GM12878 (cell line): ENCODE measurements at places on chromosomes 16 and 17. TPM values are rescaled to one million over a fixed set of nuclear protein-coding genes. Genes with fewer than 3 reads are reported as not detected.
A peak's percentile ranks its signal among the peaks of the same experiment; 100 is the strongest.

GRCh38 chr16:76913046-76913445 lies 277.9 kb upstream of the MON1B start:
- DNase-seq, result no peak

The TBC1D3 gene
- not detected in 2 replicates for total RNA-seq

GRCh38 chr17:81479175-81480071 lies 33.2 kb downstream of the ACTG1 start:
- DNase-seq, result no peak

- DNase-seq, result no peak
Observed at GRCh38 chr17:18327093-18327492, 12.0 kb downstream of the SMCR8 start.

- DNase-seq, result no peak
Observed at GRCh38 chr17:59839651-59840328, 53.0 kb downstream of the TUBD1 start.

DNA sequence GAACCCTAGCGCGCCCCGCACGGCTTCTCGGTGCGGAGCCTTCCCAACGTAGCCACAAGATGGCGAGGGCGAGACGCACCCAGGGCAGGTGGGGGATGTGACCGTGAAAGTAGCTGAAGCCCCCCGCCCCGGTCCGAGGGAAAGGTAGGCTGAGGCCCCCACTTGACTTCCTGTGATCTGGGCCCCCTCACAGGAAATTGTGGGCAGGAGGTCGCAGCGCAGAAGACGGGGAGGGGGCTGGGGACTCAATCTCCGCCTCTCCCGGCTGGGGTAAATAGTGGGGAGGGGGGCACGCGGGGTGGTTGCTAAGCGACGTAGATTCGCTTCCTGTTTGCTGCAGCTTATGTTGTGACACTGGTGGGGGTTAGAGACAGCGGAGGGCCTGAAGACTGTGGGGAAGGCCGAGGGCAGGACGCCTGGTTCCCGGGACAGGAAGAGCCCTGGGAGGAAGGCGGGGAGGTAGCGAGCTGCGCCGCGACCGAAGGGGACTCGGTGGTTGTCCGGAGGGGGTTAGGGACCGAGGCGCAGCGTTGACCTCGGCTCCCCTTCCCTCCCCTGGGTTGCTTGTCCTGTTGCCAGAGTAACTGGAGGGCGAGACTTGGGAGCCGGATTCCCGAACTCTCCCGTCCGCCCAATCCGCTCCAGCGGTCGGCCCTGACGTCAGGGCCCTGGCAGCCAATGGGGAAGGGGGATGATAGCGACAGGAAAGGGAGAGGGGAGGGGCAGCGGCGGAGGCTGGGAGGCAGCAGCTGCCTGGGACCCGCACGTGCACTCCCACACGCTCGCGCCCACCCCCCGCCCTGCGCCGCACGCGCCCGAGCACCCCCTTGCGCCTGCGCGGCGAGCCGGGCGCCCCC lies 1.2 kb downstream of the KDM6B start:
- peak; percentile 90 for DNase-seq

DNA sequence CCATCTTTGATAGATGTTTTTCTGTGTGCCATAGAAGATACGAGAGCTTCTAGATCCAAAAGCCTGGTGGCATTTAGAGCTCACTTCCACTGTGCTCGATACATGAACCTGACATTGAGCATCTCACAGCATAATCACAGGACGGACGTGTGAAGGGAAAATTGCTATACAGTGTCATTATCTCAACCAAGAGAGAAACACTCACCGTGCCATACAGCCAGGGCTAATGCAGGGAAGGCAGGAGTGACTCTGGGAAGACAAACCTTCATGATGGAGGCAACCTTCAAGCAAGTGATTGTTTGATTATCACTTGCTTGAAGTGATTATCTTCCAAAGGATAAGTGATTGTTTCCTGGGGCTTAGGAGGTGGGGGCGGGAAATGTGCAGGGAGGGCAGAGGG lies 218.2 kb upstream of the HSBP1 start:
- DNase-seq, result no peak

GRCh38 chr17:38905375-38905774 lies 20.0 kb upstream of the LASP1NB start:
- DNase-seq, result no peak

GRCh38 chr16:78385086-78385805 lies 285.8 kb downstream of the WWOX start:
- no peak for DNase-seq

DNA sequence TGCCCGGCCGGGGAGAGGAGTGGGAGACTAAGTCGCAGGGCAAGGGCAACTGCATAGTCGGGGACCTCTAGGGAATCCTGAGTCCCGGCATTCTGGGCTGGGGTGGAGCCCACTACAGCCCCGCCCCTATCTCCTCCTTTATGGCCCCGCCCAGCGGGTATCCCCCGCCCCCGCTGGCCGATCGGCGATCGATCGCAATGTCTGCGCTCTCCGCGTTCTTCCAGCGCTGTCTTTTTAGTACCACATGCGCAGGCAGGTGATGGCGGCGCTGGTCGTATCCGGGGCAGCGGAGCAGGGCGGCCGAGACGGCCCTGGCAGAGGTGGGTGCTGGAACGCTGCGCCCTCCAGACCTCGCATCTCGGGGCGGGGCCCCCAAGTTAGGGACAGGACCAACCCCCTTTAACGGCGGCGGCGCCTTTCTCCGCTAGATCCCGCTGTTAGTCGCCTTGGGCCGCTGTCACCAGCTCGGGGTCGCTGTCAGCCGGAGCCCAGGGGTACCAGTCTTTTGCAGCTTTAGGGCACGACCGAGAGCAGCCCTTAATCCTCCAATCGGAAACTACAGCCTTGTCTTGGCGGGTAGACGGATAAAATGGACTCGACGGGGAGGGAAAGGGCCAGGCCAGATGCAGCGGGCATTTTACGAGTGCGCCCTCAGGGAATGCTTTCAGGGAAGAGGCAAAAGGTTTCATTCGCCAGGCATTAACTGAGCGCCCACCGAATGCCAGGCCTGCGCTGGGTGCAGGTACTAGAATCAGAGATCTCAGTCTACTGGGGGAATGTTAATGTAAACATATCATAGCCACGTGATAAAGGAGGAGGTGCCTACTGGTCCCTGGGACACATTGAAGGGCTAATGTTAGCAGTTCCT lies at the start of gene DPH1:
Gene DPH1 (plus strand): TSS at position 243 of the 868 bp plus-strand sequence. CDS start 17 bp downstream, at position 260.
- peak; percentile 61 for DNase-seq

- no peak for DNase-seq
Observed at GRCh38 chr16:84604477-84605013, 13.3 kb downstream of the COTL1 start.

The PFN1 gene
- total RNA-seq, result 1,903 and 1,912 TPM in 2 replicates

The TMEM114 gene
- not detected in 2 replicates for total RNA-seq

- DNase-seq, result no peak
Observed at GRCh38 chr17:32288615-32289014, 23.0 kb downstream of the RHBDL3 start.

GRCh38 chr16:27778926-27779570 lies 229.1 kb downstream of the KATNIP start:
- DNase-seq, result no peak

DNA sequence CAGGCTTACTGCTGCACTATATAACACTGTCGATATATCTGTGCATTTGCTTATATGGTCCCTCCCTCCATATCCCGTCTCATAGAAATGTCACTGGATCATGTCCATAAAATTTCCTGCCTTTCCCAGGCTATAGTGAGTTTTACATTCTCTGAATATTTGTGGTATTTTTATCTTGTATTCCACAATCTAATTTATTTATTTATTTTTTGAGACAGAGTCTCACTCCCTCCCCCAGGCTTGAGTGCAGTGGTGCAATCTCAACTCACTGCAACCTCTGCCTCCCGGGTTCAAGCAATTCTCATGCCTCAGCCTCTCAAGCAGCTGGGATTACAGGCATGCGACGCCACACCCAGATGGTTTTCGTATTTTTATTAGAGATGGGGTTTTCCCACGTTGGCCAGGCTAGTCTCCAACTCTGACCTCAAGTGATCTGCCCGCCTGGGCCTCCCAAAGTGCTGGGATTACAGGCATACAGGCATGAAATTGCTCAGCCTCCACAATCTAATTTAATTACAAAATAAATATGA lies 12.9 kb downstream of the TRIM37 start:
- no peak for DNase-seq

DNA sequence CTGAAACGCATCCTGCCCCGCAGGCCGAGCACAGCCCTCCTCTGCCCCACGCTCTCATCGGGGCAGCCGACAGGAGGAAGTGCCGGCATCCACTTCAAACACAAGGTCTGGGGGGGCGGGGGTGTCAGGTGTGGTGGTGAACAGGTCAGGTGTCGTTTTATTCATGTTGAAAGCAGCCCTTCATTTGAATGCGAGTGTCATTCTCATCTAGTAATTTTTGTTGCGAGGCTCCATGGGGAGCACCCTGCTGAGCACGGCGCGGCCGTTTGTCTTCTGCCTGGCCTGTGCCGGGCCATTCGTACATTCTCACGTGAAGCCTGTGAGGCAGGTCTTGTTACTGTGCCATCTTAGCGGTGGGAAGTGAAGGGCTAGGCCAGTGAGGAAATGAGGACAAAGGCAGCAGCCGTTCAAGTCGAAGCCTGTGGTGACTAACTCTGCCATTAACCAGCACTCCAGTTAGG lies 1.9 kb downstream of the ACSF3 start:
- no peak for DNase-seq

The KRTAP3-1 gene
- not detected in 2 replicates for total RNA-seq

DNA sequence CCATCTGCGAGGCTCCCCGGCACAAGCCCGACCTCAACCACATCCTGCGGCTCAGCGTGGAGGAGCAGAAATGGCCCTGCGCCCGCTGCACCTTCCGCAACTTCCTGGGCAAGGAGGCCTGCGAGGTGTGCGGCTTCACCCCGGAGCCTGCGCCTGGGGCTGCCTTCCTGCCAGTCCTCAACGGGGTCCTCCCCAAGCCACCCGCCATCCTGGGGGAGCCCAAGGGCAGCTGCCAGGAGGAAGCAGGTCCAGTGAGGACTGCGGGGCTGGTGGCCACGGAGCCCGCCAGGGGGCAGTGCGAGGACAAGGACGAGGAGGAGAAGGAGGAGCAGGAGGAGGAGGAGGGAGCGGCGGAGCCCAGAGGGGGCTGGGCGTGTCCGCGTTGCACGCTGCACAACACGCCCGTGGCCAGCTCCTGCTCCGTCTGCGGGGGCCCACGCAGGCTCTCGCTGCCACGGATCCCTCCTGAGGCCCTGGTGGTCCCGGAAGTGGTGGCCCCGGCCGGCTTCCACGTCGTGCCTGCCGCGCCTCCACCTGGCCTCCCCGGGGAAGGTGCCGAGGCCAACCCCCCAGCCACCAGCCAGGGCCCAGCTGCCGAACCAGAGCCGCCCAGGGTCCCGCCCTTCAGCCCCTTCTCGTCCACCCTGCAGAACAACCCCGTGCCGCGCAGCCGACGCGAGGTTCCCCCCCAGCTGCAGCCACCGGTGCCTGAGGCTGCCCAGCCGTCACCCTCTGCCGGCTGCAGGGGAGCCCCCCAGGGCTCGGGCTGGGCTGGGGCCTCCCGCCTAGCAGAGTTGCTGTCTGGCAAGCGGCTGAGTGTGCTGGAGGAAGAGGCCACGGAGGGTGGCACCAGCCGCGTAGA lies 13.1 kb upstream of the PRR35 start:
- no peak for DNase-seq

DNA sequence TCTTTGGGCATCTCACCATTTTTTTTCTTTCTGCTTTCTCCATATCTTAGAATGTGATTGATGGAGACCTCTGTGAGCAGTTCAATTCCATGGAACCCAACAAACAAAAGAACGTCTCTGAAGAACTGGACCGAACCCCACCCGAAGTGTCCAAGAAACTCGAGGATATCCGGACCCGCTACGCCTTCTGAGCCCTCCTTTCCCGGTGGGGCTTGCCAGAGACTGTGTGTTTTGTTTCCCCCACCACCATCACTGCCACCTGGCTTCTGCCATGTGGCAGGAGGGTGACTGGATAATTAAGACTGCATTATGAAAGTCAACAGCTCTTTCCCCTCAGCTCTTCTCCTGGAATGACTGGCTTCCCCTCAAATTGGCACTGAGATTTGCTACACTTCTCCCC lies 48.0 kb downstream of the SF3B3 start:
- no peak for DNase-seq

DNA sequence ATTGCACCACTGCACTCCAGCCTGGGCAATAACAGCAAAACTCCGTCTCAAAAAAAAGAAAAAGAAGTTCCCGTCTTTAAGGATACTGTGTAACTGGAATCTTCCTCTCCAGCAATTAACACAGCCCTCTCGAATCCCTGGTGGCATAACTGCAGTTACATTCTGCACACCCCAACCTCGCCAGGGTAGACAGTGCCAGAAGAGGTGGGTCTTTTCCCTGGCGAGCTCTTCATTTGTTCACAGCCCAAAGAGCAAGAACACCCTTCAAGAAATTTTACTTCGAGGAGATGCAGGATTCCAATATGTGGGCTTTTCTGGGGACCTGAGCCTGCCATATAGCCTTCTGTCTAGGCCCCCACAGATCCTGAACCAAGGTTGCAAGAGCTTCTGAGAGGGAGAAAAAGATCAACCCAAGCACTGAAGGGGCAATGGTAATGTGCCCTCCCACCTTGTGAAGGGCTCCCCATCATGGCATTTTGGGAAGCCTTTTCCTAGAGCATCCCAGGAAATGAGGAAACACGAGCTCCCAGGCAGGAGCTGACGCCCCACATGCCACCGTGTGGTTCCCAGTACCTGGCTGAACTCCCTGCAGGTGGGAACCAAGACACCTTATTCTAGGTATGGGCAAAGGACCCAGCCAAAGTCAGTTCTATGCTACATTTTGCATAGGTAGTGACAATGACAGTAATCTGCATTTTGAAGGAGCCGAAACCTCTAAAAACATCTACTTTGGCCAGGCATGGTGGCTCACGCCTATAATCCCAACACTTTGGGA lies 26.9 kb downstream of the TK2 start:
- DNase-seq, result no peak

GRCh38 chr17:67615011-67615561 lies 102.7 kb upstream of the NOL11 start:
- no peak for DNase-seq

DNA sequence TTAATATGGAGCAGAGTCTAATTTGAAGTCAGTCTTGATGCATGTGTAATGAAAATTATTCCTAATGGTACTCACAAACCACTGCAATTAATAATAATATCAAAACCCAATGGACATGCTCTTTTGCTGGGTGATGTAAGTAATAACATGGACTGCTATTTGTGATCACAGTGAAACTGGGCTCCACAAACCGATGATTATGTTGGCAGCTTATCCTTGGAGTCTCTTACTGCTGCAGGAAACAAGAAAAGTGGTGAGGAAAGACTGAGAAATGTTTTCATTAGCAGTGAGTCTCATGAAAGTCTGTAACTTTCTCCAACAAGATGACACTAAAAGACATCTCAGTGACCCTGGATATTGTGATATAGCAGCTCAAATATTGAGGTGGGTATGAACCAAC lies 45.2 kb downstream of the TMEM100 start:
- no peak for DNase-seq

The RHOT1 gene
- 16.5 and 16.8 TPM in 2 replicates for total RNA-seq

The CA7 gene
- total RNA-seq, result not detected in 2 replicates
